Gastrocnemius medialis (tissue), 4 donors: ENCODE measurements at places on chromosomes 5 and 9. TPM values are rescaled to one million over a fixed set of nuclear protein-coding genes. Genes with fewer than 3 reads are reported as not detected.

GRCh38 chr5:150519978-150520377 lies 12.0 kb downstream of the NDST1 start:
- peak overlapping the region; percentile 36 for H3K27ac ChIP-seq
- peaks cover 59% of the 10 kb centered on the region for H3K4me1 ChIP-seq
- no peak overlapping the region for H3K4me3 ChIP-seq
- no peaks in the 10 kb centered on the region for H3K27me3 ChIP-seq
- DNase-seq = no peak

- DNase-seq = no peak
- no peak overlapping the region for H3K27ac ChIP-seq
- H3K4me3 ChIP-seq = no peak overlapping the region
- no peaks in the 10 kb centered on the region for H3K36me3 ChIP-seq
- peaks cover 40% of the 10 kb centered on the region for H3K4me1 ChIP-seq
- H3K27me3 ChIP-seq = no peaks in the 10 kb centered on the region
Observed at GRCh38 chr5:149760854-149761187, 30.7 kb downstream of the PPARGC1B start.

Gene OR13F1
- total RNA-seq = not detected

Gene UAP1L1
- 0.49 TPM for total RNA-seq

DNA sequence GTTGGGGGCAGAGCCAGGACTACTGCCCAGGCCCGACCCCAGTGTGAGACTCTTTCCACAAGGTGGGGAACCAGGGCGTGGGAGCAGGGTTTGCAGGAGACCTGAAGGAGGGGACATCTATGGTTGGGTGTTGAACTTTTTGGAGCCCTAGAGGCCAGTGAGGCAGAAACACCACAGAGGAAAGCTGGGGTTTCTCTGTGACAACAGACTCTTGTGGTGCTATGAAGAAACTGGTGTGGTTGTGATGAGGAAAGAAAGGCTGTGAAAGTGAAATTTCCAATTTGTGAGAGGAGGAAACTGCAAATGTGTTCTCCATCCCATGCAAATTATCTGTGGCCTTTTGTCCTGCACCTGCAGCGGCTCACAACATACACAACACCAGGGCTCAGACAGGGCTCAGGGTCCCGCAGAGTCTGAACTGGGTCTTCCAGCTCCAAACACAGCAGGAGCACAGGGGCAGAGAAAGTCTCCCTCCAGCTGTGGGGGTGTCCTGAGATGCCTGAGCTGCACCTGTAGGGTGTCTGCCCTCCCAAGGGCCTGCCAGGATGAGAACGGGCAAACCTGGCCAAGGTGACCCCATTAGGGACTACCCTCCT lies 51.4 kb upstream of the GRHPR start:
- H3K27ac ChIP-seq = no peak overlapping the region
- H3K4me1 ChIP-seq = no peaks in the 10 kb centered on the region
- no peak for DNase-seq

DNA sequence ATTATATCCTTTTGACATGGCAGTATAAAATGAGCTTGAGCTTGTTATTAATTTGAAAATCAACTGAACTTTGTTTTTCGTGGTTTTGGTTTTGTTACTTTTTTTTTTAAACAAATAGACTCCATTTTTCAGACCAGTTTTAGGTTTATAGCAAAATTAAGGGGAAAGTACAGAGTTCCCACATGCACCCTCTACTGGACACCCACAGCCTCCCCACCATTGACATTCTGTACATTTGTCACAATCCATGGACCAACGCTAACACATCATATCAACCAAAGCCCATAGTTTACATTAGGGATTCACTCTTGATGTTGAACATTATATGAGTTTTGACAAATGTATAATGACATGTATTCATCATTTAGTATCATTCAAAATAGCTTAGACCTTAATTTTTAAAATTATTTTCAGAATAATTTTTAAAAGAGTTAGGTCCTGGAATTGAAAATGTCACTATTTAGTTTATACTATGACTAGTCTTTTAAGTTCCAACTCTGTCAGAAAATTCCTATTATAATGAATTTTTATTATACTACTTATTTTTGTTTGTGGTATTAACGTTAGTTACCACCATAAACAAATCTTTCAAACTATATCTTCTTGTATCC lies 35.3 kb upstream of the JMY start:
- no peaks in the 10 kb centered on the region for H3K4me1 ChIP-seq
- no peak overlapping the region for H3K4me3 ChIP-seq
- H3K27ac ChIP-seq = no peak overlapping the region
- DNase-seq = no peak
